H1 (cell line): ENCODE measurements at places on chromosomes 16 and 17. TPM values are rescaled to one million over a fixed set of nuclear protein-coding genes. Genes with fewer than 3 reads are reported as not detected.

GRCh38 chr16:24834459-24835335, 11.1 kb upstream of the SLC5A11 start:
- peak; percentile 55 for DNase-seq

- DNase-seq, result no peak
Measured at GRCh38 chr16:11615748-11616447, 29.2 kb upstream of the LITAF start.

DNA sequence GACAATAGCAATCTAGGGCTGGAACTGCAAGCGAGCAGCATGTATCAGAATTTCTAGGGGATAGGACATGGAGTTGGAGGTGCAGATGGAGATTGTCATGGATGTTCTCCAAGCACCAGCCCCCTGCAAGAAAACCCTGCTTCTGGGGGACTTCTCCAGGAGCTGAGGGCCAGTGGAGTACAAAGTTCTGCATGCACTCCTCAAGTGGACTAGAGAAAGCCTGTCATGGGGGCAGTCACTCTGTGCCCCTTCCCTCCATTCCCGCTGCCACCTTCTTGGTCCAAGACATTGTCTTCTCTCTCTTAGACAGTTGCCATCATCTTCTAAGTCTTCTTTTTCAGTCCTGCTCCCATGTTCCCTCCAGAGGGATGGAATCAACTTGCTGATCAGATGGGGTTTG, 87.9 kb downstream of the AIPL1 start:
- DNase-seq, result no peak

- peak; percentile 41 for DNase-seq
Measured at GRCh38 chr17:74493331-74493833, 26.9 kb downstream of the CD300A start.

DNA sequence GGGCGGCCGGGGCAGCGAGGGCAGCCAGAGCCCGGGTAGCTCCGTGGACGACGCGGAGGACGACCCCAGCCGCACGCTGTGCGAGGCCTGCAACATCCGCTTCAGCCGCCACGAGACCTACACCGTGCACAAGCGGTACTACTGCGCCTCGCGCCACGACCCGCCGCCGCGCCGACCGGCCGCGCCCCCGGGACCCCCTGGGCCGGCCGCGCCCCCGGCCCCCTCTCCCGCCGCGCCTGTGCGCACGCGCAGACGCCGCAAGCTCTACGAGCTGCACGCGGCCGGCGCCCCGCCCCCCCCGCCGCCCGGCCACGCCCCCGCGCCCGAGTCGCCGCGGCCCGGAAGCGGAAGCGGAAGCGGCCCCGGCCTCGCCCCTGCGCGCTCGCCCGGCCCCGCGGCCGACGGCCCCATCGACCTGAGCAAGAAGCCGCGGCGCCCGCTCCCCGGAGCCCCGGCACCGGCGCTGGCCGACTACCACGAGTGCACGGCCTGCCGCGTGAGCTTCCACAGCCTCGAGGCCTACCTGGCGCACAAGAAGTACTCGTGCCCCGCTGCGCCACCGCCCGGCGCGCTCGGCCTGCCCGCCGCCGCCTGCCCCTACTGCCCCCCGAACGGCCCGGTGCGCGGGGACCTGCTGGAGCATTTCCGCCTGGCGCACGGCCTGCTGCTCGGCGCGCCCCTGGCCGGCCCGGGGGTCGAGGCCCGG, 36.1 kb upstream of the ZC3H18 start:
- peak; percentile 87 for DNase-seq

- no peak for DNase-seq
Measured at GRCh38 chr17:2179615-2180295, 123.8 kb downstream of the SMG6 start.

GRCh38 chr16:14095883-14096551, 24.9 kb downstream of the MRTFB start:
- DNase-seq, result no peak

DNA sequence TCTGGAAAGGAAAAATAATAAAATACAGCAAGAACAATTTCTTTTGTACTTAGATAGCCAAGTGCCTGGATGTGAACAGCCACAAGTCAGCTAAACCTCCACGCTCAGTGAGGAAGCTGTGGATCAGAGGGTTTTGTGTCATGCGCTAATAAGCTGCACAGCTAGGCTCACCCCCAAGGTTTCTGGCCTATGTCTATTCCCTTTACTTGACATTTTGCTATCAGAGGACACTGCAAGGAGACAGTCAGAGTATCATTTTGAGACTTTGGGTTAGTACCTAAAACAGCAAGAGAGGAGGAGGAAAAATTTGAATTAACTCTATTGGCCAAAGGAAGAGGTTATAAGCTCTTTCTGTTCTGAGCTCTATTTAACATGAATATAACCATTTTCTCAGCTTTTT, 139.3 kb downstream of the KCNJ2 start:
- DNase-seq, result no peak

DNA sequence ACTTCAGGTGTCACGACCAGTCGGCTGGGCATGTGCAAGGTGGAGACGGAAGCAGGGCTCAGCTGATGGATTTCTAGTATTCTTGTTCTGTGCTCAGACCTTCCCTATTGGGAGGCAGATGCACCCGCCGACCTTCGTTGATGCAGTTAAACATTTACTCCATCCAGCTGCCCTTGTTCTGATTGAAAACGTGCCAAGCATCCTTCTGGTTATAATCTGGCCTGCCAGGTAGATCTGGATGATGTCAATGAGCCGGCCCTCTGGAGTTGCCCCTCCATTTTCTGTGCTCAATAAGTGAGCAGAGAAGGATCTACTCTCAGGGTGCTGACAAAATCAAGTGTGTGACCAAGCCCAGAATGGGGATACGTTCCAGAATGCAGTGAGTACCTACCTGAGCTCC, 38.3 kb downstream of the CCDC182 start:
- no peak for DNase-seq

DNA sequence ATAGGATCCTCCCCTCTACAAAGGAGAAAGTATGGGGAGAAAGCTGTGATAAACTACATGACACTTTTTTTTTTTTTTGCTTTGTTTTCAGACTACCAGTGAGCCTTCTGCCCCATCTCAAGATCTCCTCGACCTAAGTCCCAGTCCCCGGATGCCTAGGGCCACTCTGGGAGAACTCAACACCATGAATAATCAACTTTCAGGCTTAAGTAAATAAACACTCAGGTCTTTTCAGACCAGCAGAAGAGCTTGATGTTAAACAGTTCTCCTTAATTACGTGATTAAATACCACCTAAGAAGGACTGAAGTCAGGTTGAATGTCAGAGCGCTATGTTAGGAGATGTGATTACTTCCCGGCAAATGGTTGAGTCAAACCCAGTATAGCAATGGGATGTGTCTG, 31.4 kb downstream of the COX11 start:
- DNase-seq, result no peak

- DNase-seq, result no peak
Measured at GRCh38 chr17:56926704-56927103, 12.9 kb upstream of the TRIM25 start.

PLD6 gene
- total RNA-seq, result 0.22 TPM in 1 of 2 replicates, not detected in the other

LUC7L3 gene
- total RNA-seq, result 126 and 128 TPM in 2 replicates

FAM20A gene
- 3.5 and 3.6 TPM in 2 replicates for total RNA-seq

HOXB2 gene
- total RNA-seq, result not detected in 2 replicates

PYY gene
- total RNA-seq, result 0.42 and 0.93 TPM in 2 replicates

PITPNM3 gene
- 1.7 and 2.1 TPM in 2 replicates for total RNA-seq
